ENCODE measurements at places on chromosomes 5 and 9.

GRCh38 chr9:4333231-4333740 is 33.4 kb upstream of the GLIS3 start:
- no peak for DNase-seq

DNA sequence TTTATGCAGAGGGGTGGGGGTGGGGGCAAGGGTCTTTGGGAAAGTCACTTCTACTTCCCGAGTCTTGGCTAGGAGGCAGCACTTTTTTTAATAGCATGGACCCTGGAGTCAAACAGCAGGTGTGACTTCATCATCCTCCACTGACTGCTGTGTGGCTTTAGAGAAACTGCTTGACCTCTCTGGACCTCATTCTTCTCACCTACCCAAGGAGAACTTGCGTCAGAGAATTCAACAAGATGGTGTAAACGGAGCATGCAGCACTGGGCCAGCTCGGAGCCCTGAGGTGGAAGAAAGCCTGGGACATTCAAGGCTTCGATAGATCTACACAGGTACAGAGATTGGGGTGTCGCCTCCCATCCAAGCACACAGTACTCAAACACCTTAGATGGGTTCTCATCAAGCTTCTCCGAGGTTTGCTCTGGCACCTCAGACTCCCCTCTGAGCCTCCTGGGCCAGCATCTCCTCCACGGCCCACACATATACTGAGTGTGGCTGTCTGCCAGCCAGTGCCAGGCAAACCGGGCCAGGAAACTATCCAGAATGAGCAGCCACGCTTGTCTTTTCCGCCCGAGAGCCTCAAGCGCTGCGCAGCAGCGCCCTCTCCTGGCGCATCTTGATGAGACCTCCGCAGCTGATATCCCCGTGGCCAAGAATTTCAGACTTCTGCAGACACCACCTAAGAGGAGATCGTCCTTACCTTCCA is 4.6 kb upstream of the SLC25A48 start:
- DNase-seq: peak; percentile 1

GRCh38 chr9:76586390-76587314 is 127.7 kb downstream of the GCNT1 start:
- no peak for DNase-seq

GRCh38 chr9:37943345-37944265 is 39.7 kb upstream of the SLC25A51 start:
- DNase-seq: no peak

DNA sequence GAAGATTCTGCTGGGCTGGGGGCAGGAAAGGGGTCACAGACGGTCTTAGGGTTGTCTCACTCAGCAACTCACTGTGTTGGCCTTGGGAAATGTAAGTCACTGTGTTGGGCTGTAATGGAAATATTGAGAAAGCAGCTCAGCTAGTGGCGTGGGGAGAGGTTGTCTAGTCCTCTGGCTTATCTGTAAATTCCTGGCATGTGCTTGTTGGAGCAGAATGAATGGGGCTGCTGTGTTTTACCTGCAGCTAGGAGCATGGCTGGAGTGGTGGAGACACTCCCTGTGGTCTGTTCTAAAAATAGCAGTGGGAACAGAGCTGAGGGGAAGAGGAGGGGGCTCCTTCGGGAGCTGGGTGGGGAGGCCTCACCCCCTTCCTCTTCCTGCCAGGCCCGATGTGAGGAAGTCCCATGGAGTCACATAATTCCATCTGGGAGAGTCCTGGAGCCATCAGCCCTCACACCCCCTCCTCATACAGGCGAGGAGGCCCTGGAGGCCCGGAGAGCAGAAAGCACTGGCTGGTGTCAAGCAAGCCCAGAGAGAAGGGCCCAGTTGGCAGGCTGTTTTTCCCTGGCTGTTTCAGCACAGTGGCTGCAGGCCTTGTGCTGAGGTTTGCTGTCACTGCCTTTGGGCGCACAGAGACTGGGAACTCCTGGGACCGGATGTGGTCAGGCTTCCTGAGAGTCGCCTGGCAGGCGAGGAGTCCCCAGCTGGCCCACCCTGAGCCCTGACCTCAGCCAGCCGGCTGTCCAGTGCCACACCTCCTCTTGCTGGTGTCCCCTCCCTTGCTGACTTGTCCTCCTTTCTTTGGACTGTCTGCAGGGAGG is 84.9 kb downstream of the RGS3 start:
- DNase-seq: no peak
